ENCODE measurements at places on chromosomes 16 and 17.

GRCh38 chr17:38899421-38899820 is 26.0 kb upstream of the LASP1NB start:
- no peak for DNase-seq

DNA sequence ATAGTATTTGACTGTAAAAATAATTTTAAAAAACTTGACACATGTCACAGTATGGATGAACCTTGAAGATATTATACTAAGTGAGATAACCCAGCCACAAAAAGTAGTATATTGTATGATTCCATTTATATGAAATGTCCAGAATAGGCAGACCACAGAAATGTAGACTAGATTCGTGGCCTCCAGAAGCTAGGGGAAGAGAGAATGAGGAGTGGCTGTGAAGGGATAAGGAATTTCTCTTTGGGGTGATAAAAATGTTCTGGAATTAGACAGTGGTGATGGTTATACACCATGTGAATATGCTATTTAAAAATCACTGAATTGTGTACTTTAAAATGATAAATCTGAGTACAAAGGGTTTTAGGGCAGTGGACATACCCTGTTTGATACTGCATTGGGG is 253.1 kb upstream of the DYNLRB2 start:
- no peak for DNase-seq

DNA sequence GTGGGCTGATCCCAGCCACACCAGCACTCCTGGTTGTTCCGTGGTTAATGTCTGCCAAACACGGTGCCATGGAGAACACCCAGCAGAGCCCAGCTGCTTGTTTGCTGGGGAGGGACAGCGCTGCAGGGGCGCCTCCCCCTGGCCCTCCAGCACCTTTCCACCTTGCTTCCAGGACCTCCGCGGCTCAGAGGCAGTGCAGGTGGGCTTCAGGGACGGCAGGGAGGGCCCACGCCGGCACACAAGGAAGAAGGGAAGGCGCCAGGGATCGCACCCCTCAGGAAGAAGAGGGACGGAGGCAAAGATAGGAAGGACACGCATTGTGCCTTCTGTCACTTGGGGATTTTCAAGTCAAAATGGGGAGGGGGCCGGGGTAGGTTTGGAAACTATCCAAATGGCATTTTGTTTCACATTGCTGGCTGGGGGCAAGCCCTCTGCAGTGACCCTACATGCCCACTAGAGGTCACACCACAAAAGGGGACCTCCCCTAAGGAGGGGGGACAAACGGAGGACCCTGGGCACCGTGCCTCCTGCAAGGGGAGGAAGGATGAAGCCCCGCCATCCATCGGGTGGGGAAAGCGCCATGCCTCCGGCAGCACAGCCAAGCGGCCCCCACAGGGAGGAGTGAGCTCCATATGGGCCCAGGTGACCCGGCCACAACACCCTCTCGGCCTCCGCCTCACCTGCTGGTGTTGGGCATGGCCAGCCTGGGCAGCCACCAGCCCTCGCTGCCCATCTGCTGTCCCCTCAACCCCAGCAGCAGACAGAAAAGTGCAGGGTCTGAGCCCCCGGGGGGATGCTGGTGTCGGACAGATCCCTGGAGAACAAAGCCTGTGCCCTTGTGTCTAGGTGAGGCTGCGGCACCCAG is 7.5 kb upstream of the C16orf95 start:
- DNase-seq: no peak

- no peak for DNase-seq
Measured at GRCh38 chr17:77321649-77322513, 181.1 kb downstream of the SEC14L1 start.

DNA sequence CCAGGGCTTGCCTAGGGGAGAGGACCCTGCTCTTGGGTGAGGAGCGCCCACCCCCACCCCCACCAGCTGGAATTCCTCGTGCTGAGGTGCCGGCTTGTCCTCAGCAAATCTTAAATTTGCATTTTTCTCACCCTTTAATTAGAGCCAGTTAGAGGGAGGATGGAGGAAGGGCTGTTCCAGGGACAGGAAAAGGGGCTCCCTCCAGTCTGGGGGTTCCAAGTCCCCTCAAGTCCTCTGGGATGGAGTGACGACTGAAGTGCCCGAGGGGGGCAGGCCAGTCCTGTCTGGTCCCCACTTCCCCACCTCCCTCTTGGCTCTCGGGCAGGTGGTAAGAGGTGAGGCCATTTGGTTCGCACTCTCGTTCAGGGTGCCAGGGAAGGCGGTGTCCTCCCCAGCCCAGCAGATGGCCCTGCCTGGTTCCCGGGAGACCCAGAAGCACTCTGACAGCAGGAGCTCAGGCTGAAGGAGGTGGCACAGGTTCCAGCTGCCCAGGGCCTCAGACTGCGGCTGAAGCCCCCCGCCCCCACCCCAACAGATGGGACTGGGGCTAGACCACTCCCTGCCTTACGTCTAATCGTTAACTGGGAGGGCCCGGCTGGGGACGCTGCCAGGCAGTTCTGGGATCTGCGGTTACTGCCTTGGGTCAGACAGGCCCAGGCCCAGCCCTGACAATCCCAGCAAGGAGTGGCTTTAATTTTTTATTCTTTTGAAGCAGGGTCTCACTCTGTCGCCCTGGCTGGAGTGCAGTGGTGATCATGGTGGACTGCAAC is 2.2 kb downstream of the RAB26 start:
- DNase-seq: no peak

- DNase-seq: no peak
Measured at GRCh38 chr16:2912330-2913199, 834 bp downstream of the FLYWCH1 start.

GRCh38 chr17:58311429-58311894 is 17.1 kb downstream of the TSPOAP1 start:
- no peak for DNase-seq

- peak; percentile 96 for DNase-seq
Measured at GRCh38 chr16:23279721-23280153, 22.4 kb upstream of the SCNN1B start.

- no peak for DNase-seq
Measured at GRCh38 chr16:47995354-47995753, 160.4 kb downstream of the ABCC12 start.

- DNase-seq: no peak
Measured at GRCh38 chr16:77514500-77515220, 79.8 kb upstream of the ADAMTS18 start.

- DNase-seq: no peak
Measured at GRCh38 chr17:44351464-44351863, 6.4 kb downstream of the GRN start.

DNA sequence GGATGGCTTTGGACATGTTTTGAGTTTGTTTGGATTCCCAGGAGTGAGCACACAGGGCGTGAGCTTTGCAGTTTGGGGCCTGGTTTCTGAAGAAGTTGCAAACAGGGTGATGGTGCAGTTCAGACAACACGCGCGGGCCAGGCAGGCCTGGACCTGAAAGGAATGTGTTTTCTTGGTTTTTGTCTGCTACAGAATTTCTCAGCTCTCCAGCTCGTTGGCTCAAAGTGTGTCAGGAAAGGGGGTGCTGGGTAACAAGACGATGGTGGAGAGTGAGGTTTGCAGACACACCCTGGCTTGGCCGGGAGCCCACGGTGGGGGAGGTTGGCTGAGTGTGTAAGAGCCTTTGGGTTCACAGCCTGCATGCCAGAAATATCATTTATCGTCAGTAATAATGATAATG is 82.3 kb downstream of the CMIP start:
- no peak for DNase-seq
